Activated CD8-positive, alpha-beta T cell treated with anti-CD3 and anti-CD28 coated beads for 36 hours (primary cell): ENCODE measurements at places on chromosomes 1 and 21. TPM values are rescaled to one million over a fixed set of nuclear protein-coding genes. Genes with fewer than 3 reads are reported as not detected.
A peak's percentile ranks its signal among the peaks of the same experiment; 100 is the strongest.

DNA sequence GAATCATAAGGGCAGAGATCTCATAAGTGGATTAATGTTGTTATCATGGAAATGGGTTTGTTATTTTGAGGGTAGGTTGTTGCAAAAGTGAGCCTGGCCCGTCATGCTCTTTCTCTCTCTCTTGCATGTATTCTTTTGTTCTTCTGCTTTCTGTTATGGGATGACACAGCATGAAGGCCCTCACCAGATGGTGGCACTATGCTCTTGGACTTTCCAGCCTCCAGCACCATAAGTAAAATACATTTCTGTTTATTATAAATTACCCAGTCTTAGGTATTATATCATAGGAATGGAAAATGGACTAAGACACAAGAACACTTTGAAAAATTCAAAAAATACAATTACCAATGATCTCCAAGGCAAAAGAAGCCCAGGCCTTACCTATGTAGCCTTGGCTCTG, 676.1 kb downstream of the PTPRU start:
- DNase-seq: peak; percentile 23

GRCh38 chr1:39196244-39197215, 8.0 kb upstream of the MACF1 start:
- DNase-seq: peak; percentile 84

- no peak for DNase-seq
These were observed 142.0 kb downstream of the AJAP1 start for GRCh38 chr1:4796161-4797015.

GRCh38 chr1:223872308-223872901, 26.7 kb upstream of the TP53BP2 start:
- no peak for DNase-seq

DNA sequence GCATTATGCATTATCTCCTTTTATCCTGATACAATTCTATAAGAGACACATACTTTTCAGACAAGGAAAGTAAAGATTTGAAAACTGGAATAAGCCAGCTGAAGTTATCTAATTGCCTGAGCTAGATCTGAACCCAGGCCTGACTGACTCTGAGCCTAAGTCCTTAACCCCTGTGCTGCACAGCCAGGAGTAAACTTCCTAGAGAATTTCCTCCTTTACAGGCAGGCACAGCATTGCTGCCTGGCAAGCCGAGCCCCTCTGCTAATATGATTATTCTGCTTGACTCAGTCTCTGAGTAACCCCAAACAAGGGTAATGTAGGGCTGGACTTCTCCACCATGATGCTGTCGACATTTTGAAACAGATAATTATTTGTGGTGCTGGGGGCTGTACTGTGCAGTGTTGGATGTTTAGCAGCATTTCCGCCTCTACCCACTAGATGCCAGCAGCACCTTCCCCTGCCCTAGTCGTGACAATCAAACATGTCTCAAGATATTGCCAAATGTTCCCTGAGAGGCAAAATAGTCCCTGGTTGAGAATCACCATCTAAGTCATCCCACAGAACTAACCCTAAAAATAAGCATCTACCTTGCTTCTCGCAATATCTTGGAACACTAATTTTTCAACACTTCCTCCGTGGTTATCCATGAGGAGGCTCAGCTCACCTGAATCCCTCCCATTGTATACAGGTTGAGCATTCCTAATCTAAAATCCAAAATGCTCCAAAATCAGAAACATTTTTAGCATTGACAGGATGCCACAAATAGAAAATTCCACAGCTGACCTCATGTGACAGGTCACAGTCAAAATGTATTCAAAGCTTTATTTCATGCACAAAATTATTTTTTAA, 18.5 kb downstream of the CAMK1G start:
- peak; percentile 63 for DNase-seq

WNT9A gene
- not detected for total RNA-seq

DNA sequence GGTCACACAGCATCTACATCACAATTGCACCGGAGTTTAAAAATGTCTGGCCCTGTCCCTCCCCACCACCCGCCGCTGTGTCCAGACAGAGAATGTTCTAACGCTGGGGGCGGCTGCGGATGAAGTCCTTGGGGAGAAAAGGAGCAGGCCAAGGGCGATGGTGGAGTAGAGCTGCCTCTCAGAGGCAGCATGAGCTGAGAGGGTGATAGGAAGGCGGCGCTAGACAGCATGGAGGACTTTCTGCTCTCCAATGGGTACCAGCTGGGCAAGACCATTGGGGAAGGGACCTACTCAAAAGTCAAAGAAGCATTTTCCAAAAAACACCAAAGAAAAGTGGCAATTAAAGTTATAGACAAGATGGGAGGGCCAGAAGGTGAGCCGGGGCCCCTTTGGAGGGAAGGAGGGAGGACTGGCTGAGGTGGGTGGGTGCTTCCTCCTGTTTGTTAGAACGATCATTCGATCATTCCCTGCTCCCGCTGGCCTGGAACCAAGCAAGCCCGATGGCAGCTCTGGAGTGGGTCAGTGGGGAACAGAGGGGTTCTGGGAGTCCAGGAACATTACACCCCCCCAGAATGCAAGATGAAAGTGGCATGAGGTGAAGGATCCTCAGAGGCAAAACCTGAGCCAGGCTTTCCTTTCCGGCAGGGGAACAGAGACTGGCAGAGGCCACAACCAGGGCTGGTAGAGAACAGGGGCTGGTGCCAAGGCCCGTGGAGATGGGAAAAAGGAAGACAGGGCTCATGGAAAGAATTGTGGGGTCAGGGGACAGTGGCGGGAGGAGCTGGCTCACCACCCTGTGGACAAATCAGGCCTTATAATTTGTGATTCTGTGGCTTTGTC, at the start of the genes FAM229A and TSSK3:
FAM229A (minus strand) TSS at position 12 of the 840 bp plus-strand sequence. CDS start 394 bp downstream, outside the sequence.
TSSK3 (plus strand) TSS at position 66 of the 840 bp plus-strand sequence; CDS start at position 229, 163 bp downstream.
- DNase-seq: no peak

DNA sequence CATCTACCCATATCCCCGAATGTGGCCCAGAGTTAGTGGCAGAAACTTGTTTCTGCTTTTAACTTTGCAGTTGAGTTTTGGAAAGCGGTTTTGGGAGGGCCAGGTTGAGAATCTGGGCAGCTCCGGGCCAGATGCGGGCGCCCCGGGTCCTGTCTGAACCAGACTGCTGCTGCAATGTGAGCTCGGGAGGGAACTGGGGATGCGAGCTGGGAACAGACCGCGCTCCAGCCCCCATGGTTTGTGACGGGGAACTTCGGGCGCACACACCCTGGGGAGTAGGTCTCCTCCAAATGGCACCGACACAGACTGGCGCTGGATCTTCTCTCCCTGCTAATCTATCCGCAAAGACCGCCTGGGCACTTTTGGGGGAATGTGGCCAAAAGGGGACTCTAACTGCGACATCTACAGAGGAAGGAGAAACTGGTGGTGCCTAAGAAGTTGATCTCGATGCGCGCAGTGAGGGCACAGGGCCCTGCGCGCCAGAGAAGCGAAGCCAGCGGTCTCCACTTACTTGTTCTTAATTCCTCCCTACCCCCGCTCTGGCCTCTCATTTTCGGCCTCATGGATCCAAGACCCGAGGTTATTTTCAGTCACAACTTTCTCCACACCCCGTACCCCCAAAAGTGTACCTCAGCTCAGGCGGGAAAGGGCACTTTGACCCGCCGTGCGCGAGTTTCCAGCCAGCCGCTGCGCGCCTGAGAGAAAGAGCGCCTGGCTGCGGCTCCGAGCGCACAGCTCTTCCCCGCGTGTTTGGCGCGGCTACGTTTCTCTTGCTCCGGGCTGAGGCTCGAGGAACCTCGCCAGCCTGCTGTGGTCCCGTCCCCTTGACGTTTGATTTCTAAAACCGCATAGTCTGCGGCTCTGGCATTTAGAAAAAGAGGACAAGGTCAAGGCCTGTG, 411.0 kb upstream of the ESRRG start:
- DNase-seq: no peak

GRCh38 chr21:37157938-37158337, 84.9 kb downstream of the TTC3 start:
- DNase-seq: no peak

- DNase-seq: no peak
These were observed 110.5 kb upstream of the COL11A1 start for GRCh38 chr1:103218821-103219220.

ADSS2 gene
- total RNA-seq: 50.2 TPM

GRCh38 chr1:223711173-223711572, 1.2 kb upstream of the CAPN2 start:
- no peak for DNase-seq

AMY1C gene
- not detected for total RNA-seq

GRCh38 chr21:36034211-36034913, 26.0 kb downstream of the SETD4 start:
- no peak for DNase-seq

DNA sequence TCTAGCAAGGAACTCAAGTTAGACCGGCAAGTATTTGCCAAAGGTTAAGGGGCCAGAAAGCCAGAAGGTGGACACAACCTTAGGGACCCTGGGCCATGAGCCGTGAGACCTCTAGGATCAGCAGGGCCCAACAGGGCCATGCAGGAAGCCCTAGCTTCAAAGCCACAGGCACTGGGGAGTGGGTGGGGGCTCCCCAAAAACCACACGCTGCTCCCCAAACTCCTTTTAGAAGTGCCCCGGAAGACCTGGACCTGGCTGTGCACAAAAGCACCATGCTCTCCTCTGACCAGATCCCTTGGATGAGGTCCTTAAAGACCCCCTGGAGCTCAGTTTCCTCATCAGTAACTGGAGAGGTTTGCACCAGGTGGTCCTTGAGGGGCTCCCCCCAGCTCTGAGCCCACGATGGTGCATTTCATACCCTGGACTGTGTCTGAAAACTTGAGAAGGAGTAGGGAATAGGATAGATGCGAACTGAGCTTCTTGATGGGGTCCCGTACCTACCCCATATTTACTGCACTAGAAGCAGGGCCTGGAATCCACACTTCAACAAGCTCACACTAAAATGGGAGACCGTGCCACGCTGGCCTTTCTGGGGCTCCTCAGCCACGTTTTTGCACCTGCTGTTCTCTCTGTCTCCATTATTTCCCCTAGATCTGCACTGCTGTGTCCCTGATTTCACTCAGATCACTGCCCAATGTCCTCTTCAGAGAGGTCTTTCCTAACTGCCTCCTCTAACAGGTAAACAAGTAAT, 40.6 kb upstream of the LBR start:
- DNase-seq: peak; percentile 67

DNA sequence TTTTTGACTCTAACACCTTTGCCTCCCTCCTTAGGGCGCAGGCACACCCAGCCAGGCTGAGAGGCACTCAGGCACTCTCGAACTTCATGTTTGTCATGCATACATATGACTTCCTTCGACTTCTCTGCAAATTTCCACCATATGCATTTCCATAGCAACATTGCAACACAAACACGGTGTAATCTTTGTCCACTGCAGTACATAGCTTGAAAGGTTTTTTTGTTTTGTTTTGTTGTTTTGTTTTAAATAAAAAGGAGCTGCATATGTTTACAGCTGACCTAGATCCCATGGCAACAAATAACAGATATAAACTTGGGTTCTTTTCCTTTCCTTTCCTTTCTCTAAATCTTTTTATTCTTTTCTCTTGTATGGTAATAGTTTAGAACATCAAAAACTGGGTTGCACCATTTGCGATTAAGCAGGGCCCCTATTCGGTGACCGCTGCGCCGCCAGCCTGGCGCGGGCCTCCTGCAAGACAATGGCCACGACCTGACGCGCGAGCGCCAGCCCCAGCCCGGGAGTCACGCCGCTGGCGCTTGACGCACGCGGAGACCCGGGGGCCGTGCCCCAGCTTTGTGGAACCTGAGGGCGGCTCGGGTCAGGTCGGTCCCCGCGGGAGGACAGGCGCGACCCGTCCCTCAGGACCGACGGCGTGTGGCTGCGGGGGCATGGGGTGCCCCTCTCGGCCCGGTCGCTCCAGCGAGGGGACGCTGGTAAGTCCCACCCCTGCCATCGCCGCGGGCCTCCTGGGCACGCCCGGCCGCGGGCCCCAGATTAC, 35.2 kb downstream of the CCN1 start:
- DNase-seq: no peak

DNA sequence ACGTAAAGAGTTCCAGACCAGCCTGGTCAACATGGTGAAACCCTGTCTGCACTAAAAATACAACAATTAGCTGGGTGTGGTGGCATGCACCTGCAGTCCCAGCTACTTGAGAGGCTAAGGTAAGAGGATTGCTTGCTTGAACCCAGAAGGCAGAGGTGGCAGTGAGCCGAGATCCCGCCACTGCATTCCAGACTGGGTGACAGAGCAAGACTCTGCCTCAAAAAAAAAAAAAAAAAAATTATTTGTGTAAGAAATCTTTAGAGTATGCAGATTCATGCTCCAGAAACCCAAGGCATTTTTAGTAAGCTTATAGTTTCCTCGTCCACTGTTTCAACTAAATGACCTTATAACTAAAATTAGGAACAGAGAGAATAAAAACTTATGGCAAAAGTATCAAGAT, 51.3 kb downstream of the ABL2 start:
- DNase-seq: no peak

DNA sequence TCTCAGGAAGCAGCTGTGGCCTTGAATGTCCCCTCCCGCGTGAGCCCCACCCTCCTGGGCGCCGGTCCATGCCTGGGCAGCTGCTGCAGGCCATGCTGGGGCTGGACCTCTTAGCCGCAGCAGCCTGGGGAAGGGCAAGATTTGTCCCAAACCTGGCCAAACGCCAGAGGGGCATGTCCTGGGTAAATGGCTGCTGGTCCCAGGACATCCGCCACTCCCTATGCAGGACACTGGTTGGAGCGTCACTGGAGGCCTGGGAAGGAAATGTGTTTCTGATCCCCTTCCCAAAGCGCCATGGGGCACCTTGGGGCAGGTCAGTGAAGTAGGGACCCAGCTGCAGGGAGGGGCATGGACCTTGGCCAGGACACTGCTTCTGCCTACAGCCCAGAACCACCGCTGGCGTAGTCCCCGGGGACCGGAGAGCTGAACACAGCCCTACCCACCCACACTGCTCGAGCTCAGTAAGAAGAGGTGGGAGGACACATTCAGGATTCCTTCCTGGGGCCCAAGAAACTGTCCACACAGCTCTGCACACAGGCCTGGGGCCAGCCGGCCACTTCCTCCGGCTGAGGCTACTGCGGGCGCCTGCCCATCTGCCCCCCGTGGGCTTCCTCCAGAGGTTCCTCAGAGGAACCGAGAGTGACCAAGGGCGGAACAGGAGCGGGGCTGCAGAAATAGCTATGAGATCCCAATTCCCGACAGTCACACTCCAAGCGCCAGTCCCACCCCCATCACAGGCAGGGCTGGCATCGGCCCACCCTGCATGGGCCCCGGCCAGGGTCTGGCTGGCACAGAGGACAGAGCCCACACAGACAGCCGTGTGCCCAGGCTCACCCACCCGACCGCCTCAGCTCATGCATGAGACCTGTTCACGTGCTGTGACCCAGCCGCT, 10.8 kb upstream of the PLEKHG5 start:
- DNase-seq: no peak

VAMP3 gene
- total RNA-seq: 20.9 TPM

- DNase-seq: no peak
These were observed 56.3 kb upstream of the MAP10 start for GRCh38 chr1:232748910-232749368.
